ENCODE measurements at places on chromosomes 3 and 15. TPM values are rescaled to one million over a fixed set of nuclear protein-coding genes. Genes with fewer than 3 reads are reported as not detected.

Gene CRYGS
- total RNA-seq: 1.7 TPM

Gene C3orf18
- 18.7 TPM for total RNA-seq

GRCh38 chr3:56862352-56863062, 60.8 kb upstream of the ARHGEF3 start:
- peak; percentile 73 for DNase-seq

DNA sequence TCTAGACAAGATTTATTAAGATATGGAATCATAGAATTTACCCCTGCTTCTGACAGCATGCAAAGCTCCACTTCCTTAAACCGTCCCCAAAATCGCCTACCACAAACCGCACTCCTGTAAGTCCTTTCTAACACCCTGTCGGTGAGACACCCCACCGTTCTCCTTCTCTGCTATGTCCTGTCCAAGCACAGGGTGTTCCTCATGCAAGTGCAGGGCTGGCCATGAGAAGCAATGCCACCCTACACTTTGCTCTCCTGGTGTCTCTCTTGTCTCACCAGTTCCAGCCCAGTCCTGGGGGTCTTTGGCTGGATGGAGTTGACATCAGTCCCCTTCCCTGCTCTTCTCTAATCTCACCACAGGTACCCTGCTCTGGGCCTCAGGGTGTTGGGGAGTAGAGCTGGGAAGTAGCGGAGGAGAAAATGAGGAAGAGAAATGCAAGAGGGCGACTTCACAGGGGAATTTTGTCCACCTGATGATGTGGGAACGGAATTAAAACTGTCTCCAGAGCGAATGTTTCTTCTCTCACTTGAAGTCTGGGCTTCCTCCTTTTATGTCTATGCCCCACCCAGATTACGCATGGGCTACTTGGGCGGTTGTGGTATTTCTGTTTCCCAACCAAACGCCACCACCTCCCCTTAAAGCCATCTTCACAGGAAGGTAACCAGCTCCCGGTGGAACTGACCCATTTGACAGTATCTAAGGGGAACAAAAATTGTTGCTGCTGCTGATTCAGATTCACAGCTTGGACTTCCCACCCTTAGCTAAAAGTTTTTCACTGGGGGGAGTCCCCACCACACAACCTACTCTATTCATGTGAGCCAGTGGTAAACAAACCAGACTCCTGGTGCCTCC, 49.9 kb downstream of the CASR start:
- DNase-seq: no peak

- no peak for DNase-seq
These were observed 102.7 kb downstream of the CDIN1 start for GRCh38 chr15:36682101-36682500.
